ENCODE measurements at places on chromosomes 11 and 22.

DNA sequence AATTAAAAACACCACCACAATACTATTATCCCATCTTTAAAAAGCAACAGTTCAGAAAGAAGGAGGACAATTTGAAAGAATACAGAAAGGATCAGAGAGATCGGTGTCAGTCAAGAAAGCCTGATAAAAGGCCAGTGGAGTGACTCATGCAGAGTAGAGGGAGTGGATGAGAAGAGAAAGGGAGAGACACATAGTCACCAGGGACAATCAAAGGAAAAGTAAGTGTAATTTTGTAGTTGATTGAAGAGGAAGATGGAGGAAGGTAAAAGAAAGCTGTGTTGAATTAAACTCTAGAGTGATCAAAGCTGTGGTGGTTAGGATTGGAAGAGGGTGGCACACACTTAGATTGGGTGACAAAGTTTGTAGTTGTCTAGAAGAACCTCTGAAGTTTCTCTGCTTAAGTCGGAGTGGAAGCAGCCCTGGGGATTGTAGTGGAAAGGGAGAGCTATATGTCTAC, 14.1 kb downstream of the SPECC1L start:
- DNase-seq, result peak; percentile 11

DNA sequence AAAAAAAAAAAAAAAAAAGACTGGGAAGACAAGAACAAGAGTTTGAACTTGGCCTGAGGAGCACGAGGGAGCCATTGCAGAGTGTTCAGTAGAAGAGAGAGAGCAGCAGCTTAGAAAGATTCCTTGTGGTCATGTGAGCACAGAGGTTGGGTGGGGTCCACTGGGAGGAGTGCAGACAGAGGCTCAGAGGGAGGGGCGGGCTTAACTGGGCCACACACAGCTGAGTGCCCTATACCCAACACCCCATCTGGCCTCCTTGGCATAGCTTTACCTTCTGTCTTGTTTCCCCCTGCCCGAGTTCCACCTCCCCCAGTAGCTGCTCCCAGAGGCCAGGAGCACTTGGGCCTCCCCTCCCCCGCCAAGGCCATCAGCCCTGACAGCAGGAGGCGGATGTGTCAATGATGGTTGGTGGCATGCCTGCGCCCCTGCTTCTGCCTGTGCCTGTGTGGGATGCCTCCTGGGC, 12.1 kb downstream of the C11orf86 start:
- DNase-seq, result peak; percentile 30

DNA sequence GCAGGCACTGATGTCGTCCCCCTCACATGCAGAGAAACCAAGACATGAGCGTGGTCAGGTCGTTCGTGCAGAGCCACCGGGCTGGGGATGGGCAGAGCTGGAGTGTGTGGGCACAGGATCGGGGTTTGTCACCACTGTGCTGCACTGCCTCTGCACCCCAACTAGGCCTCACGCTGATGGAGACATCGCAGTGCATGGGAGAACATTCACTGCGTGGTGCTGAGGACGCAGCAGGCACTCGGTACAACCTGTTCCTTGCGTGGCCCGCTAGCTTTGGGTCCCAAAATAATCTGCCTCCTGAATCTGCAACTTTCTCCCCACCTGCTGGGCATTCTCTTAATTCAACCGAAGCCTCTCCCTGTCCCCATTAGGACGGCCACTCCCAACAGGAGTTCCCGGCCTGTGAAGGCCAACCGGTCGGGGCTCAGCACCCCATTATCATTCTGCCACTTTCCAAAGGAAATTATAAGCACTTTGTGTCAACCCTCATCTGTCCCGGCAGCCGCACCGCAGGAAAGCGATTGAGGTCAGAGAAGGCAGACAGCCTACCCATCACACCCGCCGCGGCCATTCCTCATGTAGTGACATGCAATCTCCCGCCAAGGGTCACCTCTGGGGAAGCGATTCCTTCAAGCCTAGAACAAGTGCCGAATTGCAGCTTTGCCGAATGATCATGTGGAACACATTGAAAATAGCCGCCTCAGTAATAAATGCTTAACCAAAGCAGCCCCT, 490.4 kb downstream of the MN1 start:
- no peak for DNase-seq

DNA sequence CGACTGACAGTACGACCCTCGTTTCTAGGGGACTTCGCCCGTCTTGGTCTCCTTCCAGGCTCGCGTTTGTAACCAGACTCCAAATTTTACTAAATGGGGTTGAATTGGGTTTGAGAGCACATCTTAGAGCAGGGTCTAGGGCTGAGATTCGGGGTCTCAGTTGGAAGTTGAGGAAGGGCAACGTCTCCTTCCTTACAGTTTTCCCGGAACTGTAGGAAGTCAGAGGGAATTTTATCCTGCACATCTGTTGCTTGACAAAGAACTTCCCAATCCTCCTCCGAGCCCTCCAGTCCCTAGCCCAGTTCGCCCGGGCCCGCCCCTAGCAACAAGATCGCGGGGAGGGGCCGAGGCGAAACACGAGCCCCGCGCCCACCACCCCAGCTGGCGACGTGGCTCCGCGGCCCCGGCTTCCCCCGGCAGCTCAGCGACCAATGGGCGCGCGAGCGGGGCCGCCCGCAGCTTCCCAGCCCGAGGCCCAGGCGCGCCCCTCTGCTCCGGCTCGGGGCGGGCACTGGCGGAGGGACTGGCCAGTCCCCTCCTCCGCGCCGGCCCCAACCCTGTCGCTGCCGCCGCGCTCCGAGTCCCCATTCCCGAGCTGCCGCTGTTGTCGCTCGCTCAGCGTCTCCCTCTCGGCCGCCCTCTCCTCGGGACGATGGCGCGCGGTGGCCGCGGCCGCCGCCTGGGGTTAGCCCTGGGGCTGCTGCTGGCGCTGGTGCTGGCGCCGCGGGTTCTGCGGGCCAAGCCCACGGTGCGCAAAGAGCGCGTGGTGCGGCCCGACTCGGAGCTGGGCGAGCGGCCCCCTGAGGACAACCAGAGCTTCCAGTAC, at the start of gene RCN1:
TSS of gene RCN1 (plus strand) at position 530 of the 826 bp plus-strand sequence. CDS start at position 653, 123 bp downstream.
- DNase-seq, result peak; percentile 76

- no peak for DNase-seq
These were observed 120.0 kb downstream of the CTNND1 start for GRCh38 chr11:57881647-57882046.

DNA sequence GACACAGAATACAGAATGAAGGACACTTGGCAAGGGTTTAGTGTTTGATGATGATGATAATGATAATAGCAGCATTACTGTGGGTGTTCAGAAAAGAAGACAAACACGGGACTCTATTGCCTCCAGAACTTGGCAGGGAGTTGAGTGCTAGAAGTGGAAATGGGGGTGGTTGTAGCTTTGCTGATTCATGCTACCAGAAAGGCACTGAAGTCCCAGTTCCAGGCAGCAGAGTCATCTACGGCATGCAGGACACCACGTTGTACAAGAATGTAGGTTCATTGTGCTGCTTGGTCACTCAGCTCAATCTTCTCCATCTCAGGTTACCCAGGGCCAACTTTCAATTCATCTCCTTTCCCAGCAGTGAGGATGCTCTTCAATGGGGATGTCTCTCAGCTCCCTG, 115.7 kb downstream of the NTM start:
- DNase-seq, result no peak

- peak; percentile 48 for DNase-seq
These were observed 431 bp downstream of the KMT2A start for GRCh38 chr11:118436639-118437207.

DNA sequence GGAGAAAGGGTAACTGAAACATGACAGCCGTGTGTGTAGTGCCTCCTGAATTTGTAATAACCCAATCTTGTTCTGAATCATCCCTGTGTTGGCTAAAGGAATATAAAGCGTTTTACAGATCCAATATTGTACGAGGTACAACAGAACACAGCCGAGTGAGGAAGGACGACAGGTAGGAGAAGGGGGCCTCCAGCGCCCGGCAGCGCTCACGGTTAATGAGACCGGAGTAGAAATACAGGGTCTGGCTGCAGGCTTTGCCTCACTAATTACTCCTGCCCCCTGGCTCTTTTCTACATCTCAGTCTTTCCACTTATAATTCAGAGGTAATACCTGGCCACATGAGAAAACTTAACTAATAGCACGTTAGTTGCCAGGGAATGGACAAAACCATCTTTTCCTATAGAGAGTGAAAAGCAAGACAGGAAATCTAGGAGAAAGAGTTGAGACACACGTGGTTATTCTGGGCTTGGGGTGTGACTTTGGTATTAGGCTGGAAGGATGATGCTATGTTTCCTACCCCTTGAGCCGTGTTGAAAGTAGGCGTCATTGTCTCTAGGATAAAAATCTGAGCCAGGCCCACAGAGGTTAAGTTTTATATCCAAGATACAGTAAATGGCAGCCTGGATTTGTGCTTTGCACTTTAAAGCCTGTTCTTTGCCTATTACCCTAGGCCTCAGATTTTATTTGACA, 54.1 kb downstream of the GRIK4 start:
- no peak for DNase-seq

DNA sequence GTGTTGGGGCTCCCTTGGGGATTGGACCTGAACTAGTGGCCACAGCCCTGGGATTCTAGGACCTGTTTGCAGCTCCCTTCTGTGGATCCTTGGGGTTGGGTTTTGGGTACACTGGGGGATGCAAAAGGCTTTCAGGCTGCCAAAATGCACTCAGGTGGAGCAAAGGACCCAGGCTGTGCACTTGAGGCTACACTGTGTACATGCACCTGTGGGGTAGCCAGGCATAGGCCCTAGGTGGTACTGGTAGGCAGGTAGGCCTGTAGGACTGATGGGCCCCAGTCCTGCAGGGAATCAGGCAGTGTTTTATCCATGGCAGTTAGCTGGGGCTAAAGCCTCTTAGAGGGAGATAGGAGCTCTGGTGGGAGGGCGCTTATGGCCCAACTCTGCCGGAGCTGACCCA, 542.3 kb downstream of the LUZP2 start:
- no peak for DNase-seq

GRCh38 chr22:33577862-33578411, 342.3 kb downstream of the LARGE1 start:
- no peak for DNase-seq

- DNase-seq, result no peak
These were observed 211.0 kb downstream of the NAV2 start for GRCh38 chr11:19923626-19924025.

DNA sequence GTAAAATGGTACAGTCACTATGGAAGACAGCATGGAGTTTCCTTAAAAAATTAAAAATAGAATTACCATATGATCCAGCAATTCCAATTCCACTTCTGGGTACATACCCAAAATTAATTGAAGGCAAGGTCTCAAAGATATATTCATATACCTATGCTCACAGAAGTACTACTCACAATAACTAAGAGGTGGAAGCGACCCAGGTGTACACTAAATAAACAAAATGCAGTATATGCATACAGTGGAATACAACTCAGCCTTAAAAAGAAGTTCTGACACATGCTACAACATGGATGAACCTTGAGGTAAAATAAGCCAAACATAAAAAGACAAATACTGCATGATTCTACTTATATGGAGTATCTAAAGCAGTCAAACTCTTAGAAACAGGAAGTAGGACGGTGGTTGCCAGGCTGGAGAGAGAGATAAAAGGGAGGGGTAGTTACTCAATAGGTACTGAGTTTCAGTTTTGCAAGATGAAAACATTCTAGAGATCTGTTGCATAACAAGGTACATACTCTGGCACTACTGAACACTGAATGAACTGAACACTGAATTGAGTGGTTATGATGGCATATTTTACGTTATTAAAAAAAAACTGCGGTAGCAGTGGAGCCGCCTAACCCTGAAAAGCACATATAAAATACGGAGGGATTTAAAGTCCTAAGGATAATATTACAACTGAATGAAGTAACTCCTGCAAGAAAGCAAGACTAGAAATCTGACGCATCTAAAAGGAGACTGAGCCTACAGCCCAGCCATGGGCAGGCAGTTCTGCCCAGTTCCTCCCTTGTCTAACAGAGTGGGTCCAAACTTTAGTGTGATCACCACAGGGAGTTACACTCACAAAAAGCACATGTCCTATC, 12.8 kb downstream of the DGCR2 start:
- DNase-seq, result peak; percentile 78

Measured in suppressor macrophage treated with lipopolysaccharide for 1 hour (primary cell).